ENCODE measurements at places on chromosomes 1 and 21. TPM values are rescaled to one million over a fixed set of nuclear protein-coding genes. Genes with fewer than 3 reads are reported as not detected.

RRP1B gene
- polyA plus RNA-seq = 30.4 TPM

DUSP10 gene
- 4.0 TPM for polyA plus RNA-seq

PRR9 gene
- polyA plus RNA-seq = not detected

MROH9 gene
- not detected for polyA plus RNA-seq

GJA9 gene
- polyA plus RNA-seq = 0.10 TPM

SERPINC1 gene
- 0.33 TPM for polyA plus RNA-seq

SELP gene
- polyA plus RNA-seq = 13.0 TPM

MEAF6 gene
- 89.5 TPM for polyA plus RNA-seq

DCST2 gene
- 2.1 TPM for polyA plus RNA-seq

IL23R gene
- polyA plus RNA-seq = not detected

GSTM1 gene
- polyA plus RNA-seq = 121 TPM

CFAP107 gene
- 1.0 TPM for polyA plus RNA-seq

OXCT2 gene
- polyA plus RNA-seq = 0.22 TPM

KRTAP10-5 gene
- not detected for polyA plus RNA-seq

KRTAP12-2 gene
- polyA plus RNA-seq = not detected

TMEM59 gene
- 359 TPM for polyA plus RNA-seq

FCAMR gene
- polyA plus RNA-seq = 7.0 TPM

CD34 gene
- 118 TPM for polyA plus RNA-seq

GPR153 gene
- 8.1 TPM for polyA plus RNA-seq

POU3F1 gene
- 1.2 TPM for polyA plus RNA-seq

FAM131C gene
- 1.4 TPM for polyA plus RNA-seq

ZNF648 gene
- polyA plus RNA-seq = 0.36 TPM

GJA4 gene
- polyA plus RNA-seq = 18.5 TPM

ZSCAN20 gene
- polyA plus RNA-seq = 5.5 TPM

SIPA1L2 gene
- polyA plus RNA-seq = 29.6 TPM

C1QB gene
- polyA plus RNA-seq = 9.0 TPM

TSTD1 gene
- 80.5 TPM for polyA plus RNA-seq

BARHL2 gene
- polyA plus RNA-seq = not detected

MX2 gene
- polyA plus RNA-seq = 1.7 TPM

CCT3 gene
- polyA plus RNA-seq = 342 TPM

LINGO4 gene
- not detected for polyA plus RNA-seq

CENPL gene
- polyA plus RNA-seq = 11.1 TPM

GJB4 gene
- 0.18 TPM for polyA plus RNA-seq

RAP1GAP gene
- 23.7 TPM for polyA plus RNA-seq

CSF3R gene
- polyA plus RNA-seq = 4.3 TPM

TPTE gene
- not detected for polyA plus RNA-seq

DISP1 gene
- polyA plus RNA-seq = 15.3 TPM

REN gene
- polyA plus RNA-seq = 133 TPM

CFHR4 gene
- polyA plus RNA-seq = not detected

CD101 gene
- polyA plus RNA-seq = 1.6 TPM
